ENCODE measurements at places on chromosomes 12 and 14.

- no peak for DNase-seq
These were observed 46.3 kb upstream of the LRTM2 start for GRCh38 chr12:1773937-1774655.

DNA sequence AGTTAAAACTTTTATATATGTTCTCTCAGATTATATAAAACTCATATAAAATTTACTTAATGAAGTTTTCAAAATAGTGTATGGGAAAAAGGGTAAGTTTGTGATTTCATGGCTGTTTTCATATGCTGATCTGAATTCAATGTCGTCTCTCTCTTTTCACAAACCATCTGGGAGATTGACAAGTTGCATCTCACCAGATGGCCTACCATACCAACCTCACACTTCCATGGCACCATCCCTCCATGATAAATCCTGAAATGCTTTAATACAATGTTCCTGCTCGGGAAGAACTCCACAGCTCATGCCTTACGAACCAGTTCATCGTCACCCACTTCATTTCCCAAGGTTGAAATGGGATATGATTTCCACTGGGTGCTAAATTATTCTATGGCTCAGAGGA lies 22.3 kb downstream of the PTPRO start:
- no peak for DNase-seq

GRCh38 chr14:98226411-98226810 lies 1045.6 kb downstream of the BCL11B start:
- DNase-seq, result no peak

DNA sequence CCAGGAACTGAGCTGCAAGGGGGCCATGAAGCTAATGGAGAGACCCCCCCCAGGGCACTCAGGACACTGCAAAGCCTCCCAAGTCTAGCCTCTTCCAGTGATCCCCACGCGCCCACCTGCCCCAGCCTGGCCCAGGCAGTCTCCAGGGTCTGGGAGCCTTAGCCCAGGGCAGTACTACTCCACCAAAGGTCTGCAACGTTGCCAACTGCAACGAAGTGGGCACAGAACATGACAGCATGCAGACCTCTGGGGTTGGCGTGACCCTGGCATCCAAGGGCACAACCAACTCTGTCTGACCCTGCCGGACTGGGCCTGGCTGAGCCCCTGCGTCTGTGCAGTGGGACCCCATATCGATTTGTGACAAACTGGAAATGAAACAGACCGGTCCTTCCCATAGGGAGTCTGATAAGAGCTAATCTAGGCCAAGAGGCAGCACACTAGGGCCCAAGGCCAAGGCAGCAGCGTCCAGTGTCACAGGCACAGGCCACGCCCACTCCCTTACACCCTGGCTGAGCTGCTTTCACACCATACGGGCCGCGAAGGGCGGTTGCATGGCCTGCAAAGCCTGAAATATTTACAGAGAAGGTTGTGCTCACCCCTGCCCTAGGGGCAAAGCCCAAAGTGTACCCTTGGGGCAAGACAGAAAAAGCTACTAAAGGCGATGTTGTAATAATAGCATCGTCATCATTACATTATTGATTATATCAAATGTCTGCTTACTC lies 76.7 kb downstream of the NCOR2 start:
- DNase-seq, result no peak

- DNase-seq, result no peak
These were observed 72.0 kb upstream of the DBX2 start for GRCh38 chr12:45122768-45123380.

DNA sequence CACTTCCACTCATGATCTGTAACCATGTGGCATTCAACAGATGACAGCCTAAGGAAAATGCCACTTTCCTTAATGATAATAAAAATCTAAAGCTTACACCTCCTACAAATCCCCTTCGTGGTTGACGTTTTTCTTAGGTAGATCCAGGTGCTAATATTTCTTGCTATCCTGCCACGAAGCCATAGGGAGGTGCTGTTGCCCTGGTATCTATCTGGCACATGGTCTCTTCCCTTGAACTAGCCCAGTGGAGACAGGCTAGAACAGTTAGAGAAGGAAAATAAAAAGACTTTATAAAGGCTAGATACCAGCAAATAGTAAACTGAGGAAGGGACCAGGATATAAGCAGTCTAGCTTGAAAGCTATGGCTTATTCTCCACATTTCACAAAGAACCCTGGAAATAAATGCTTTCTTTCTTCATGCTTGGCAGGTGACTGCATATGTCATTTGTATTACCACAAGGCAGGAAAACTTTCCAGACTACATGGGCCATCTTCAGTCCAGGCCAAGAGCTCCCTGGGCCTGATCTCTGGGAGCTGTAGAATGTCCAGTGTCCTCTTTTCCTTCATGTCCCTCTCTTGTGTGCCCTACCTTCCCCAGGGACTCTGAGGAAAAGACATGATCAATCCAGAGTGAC lies 15.3 kb downstream of the SPIC start:
- DNase-seq, result no peak

DNA sequence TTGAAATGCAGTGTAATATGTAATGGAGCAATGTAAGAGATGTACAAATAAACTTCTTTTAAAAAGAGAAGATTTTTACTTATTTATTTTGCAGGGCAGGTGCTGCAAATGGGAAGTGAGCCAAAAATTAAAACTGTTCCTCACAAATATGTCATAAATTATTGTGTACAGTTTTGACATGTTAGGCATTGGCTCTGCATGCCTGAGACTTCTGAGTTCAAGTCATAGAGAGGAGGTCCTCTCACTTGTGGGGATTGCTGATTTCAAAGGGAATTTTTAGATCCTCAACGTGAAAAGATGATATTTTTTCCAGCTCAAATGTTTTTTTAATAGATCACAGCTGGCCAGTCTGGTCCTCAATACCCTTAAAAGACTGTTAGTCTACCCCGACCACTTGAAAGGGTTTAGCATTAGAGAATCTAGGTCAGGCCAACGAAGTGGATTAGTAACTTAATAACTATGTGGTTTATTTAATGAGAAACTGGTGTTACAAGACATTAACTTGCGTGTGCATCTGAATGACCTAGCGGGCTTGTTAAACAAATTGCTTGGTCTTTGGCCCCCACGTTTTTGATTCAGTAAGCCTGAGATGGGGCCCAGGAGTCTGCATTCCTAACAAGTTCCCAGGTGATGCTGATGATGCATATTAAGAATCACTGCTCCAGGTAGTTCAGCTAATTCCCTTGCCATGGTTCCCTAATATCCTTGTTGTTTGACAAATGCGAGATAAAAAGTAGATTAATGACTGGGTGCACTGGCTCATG lies 30.9 kb upstream of the WDR89 start:
- no peak for DNase-seq

Data from stimulated activated CD8-positive, alpha-beta memory T cell treated with anti-CD3 and anti-CD28 coated beads, Interleukin-15, amount 100 ng/mL, for 24 hours (primary cell).